Upper lobe of right lung (tissue), 1 donor: ENCODE measurements at places on chromosomes 7 and 10. TPM values are rescaled to one million over a fixed set of nuclear protein-coding genes. Genes with fewer than 3 reads are reported as not detected.

- H3K36me3 ChIP-seq, result no peaks in the 10 kb centered on the region
- no peak overlapping the region for H3K4me3 ChIP-seq
- H3K27me3 ChIP-seq, result no peaks in the 10 kb centered on the region
- H3K4me1 ChIP-seq, result peaks cover 3% of the 10 kb centered on the region
- no peak overlapping the region for H3K27ac ChIP-seq
Measured at GRCh38 chr7:44587843-44588711, 6.0 kb upstream of the TMED4 start.

GRCh38 chr10:25280076-25280475 lies 105.3 kb downstream of the GPR158 start:
- H3K27me3 ChIP-seq, result no peaks in the 10 kb centered on the region
- no peaks in the 10 kb centered on the region for H3K36me3 ChIP-seq
- H3K4me3 ChIP-seq, result no peak overlapping the region
- no peaks in the 10 kb centered on the region for H3K4me1 ChIP-seq
- no peak for DNase-seq
- no peak overlapping the region for H3K27ac ChIP-seq

- peaks cover 41% of the 10 kb centered on the region for H3K4me1 ChIP-seq
- no peak for DNase-seq
- no peaks in the 10 kb centered on the region for H3K27me3 ChIP-seq
- peak overlapping the region; percentile 100 for H3K27ac ChIP-seq
Measured at GRCh38 chr10:31030260-31030659, 1.4 kb downstream of the ZNF438 start.

DNA sequence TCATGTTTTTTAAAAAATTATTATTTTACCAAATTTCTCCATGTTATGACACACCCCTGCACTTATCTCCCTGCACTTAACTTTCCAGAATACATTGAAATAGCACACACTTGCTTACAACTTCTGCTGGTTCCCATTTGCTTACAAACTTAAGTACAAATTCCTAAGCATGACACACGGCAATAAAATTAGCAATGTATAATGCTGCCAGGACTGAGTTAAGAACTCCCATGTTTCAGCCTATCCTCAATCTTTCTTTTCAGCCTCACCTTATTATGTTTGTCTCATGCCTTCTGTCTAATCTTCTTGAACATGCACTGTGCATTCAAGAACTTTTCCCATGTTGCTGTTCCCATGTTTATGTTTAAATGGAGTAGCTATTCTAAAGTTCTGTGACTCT lies 40.8 kb downstream of the PRPS1L1 start:
- no peaks in the 10 kb centered on the region for H3K36me3 ChIP-seq
- H3K27me3 ChIP-seq, result no peaks in the 10 kb centered on the region
- H3K4me1 ChIP-seq, result no peaks in the 10 kb centered on the region
- no peak overlapping the region for H3K27ac ChIP-seq
- DNase-seq, result no peak
- H3K4me3 ChIP-seq, result no peak overlapping the region

DNA sequence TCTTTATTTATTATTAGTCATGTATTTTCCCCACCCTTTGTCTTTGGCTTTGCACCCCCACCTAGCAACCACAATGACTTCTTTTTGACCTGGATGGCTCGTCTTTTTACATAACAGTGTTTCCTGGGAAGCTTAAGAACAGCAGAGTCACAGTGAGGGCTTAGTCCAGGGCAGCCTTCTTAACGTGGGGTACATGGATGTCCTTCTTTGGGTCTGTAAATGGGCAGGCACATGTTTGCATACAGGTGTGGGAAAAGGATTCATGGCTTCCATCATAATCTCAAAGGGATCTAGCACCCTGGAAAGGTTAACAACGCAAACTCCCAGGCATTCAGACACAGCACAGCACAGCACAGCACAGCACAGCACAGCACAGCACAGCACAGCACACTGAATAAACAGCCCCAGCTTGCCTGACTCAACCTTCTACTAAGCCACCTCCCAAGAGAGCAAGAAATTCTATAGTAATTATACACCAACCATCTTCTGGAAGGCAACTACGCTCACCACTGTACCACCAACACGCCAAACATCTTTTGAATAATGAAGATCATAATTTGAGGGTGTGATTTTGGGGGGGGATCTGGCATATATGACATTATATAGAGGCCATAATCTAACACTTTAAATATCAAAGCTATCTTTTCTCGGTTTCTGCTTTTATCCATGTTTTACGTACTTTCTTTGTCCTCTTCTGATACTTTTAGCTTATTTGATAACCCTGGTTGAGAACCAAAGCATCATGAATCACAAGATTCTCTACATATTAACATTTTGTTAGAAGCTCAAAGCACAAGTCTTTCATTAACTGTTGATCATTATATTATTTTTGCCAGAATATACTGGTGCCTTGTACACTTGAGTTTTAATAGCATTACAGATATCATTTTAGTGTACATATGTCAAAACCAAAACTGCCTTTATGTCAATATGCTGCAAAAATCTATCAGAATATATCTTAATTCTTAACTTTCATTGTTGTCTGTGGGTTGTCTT lies 177.2 kb upstream of the KLF14 start:
- peaks cover 46% of the 10 kb centered on the region for H3K4me1 ChIP-seq
- DNase-seq, result no peak
- H3K27me3 ChIP-seq, result no peaks in the 10 kb centered on the region

Gene ANKRD26
- total RNA-seq, result 6.7 TPM

Gene ANLN
- 3.3 TPM for total RNA-seq

DNA sequence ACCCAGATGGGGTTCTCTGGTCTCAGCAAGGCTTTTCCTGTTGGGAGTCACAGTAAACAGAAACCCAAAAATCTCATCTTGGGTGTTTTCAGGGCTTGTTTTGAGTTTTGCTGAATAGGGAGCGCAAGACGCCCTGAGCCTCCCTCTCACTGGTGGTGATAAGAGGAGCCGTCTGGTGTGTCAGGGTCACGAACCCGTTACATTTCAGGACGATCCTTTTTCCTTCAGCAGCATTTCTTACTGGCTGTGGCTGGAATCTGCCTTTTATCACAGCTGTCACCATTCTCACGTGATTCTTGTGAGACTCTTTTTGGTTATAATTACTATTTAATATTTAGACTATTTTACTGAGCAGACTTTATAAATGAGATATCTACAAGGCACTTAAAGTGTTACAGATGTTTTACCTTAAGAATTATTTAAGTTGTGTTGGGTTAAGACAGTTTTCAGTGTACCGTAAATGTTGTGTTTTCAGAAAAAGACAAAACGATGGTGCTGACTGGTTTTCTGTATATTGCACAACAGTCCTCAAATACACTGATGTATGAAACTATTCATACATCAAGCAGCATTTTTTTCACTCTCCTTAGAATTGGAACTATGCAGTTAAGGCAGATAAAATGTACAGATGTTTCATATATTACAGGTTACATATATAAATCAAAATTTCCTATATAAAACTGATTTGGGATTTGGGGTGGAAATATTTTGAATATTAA lies 2.2 kb upstream of the GET4 start:
- H3K4me3 ChIP-seq, result no peak overlapping the region
- H3K4me1 ChIP-seq, result peaks cover 31% of the 10 kb centered on the region
- peaks cover 37% of the 10 kb centered on the region for H3K36me3 ChIP-seq
- no peaks in the 10 kb centered on the region for H3K27me3 ChIP-seq
- H3K27ac ChIP-seq, result peak overlapping the region; percentile 52
- DNase-seq, result no peak
